Fibroblast of skin of left quadriceps (primary cell): ENCODE measurements at places on chromosomes 2 and 18.

DNA sequence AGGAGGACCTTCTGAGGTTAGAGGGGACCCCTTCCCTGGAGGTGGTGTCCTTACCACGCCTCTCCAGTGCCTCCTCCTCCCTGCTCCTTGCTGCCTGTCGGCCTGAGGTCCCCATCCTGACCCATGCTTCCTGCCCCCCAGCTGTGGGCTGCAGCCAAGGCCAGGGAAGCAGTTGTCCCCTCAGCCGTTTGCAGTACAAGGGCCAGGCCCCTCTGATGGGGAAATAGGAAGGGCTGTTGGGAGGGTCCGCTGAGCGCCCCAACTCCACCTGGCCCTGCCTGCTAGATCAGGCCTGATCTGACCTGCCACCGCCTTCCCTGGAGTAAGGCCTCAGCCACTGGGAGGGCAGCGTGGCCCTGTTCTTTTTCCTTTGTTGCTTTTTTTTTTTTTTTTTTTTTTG is 219.8 kb downstream of the KLHL29 start:
- DNase-seq, result no peak

GRCh38 chr2:145799595-145800108 is 1279.7 kb upstream of the ZEB2 start:
- no peak for DNase-seq

DNA sequence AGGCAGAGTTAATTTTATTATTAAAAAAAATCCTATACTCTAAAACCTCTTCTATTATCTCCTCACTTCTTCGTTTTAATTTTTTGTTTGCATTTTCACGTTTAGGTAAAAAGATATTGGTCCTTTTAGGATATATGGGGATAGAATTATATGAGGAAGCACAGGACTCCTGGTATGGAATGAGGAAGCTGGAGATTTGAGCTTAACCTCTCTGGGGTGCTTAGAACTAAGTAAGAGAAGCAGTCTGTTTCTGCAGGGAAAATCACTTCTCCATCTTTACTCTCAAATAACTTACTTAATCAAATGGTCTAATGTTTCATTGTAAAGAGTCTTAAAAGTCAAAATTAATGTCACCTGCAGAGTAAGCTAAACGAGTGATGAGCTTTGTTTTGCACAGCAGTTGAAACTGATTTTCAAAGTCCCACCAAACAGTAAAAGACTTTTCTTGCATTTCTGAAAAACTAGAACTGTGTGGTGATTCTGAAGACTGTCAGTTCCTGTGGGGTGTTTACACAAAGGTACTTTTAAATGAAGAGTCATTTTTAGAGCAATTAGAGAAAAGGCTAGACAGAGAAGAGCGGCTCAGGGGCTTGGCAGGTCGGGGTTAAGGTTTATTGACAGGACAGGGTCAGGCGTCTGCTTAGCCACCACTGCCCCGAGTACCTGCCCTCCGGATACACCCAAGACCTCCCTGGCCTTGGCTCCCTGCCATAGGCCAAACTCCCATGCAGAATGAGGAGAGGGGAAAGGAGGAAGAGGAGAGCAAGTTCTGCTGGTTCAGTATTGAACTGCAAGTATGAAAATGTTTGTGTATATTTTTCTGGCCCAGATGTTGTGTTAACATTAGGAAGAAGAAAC is 21.6 kb downstream of the METAP1D start:
- no peak for DNase-seq

DNA sequence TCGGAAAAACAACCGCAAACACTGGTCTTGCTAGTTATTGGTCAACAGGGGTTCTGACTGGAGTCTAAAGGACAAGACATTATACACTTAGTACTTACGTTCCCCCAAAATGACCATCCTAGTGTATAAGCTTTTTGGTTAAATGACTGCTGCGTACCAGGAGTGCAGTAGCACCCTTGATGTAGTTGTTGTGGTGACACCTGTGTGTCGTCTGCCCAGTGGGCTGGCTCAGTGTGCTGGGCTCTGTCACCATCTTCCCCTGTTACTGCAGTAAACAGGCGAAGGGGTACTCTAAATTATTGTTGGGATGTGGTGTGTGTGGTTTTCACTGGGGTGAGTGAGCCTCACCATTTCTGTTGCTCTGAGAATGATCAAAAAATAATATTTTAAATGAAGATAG is 76.2 kb downstream of the MAPRE2 start:
- no peak for DNase-seq

- DNase-seq, result peak; percentile 91
These were observed 265.7 kb downstream of the TCF4 start for GRCh38 chr18:55322178-55322735.
